ENCODE measurements at places on chromosomes 5 and 9. TPM values are rescaled to one million over a fixed set of nuclear protein-coding genes. Genes with fewer than 3 reads are reported as not detected.

NIM1K gene
- total RNA-seq: 0.67 TPM

IRGM gene
- 1.8 TPM for total RNA-seq

ARSI gene
- total RNA-seq: not detected

SH2D3C gene
- total RNA-seq: 39.3 TPM

RANBP3L gene
- not detected for total RNA-seq

Measured in CD4-positive, CD25-positive, alpha-beta regulatory T cell (primary cell).